ENCODE measurements at places on chromosomes 5 and 9. TPM values are rescaled to one million over a fixed set of nuclear protein-coding genes. Genes with fewer than 3 reads are reported as not detected.

DNA sequence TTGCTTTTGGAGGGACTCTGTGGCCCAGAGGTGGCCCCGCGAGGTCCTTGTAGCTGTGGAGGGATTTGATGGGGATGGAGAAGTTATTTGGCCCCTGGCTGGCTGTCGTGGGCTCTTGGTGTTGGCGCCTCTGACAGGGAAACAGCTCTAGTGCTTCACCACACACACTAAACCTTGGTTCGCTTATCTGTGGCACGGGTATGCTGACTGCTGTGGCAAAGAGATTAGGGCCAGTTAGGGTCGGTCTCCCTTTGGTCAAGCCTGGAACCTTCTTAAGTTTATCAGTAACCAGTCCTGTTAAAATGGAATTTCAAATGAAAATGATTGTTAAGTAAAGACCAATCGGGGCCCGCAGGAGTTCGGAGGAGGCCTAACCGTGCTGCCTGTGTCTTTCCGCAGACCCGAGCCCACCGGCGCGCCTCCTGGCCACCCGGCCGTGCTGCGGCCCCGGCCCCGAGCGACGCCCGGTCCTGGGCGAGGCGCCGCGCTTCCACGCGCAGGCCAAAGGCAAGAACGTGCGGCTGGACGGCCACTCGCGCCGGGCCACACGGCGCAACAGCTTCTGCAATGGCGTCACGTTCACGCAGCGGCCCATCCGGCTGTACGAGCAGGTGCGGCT, 28.4 kb downstream of the NEURL1B start:
- DNase-seq = no peak

DNA sequence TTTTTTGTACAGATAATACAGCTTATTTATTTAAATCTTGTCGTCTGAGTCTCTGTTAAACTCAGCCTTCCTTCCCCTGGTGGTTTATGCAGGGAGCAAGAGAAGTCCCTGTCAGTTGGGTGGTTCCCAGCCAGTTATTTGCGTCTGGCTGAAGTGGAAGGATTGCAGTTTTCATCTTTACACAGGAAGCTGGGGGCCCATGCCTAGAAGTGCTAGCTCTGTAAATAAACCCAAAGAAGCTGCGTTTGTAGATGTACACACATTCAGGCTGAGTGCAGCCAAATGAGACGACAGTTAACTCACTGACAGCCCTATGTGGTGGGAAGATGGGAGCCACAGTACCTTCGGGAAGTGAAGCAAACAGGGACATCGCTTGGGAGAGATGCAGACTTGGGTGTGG, 122.1 kb downstream of the SAXO1 start:
- no peak for DNase-seq

TOR4A gene
- 29.8 TPM for total RNA-seq

ANKRD31 gene
- total RNA-seq = 0.05 TPM

ARHGEF28 gene
- total RNA-seq = 151 TPM

GRCh38 chr9:127586537-127586936, 25.5 kb upstream of the STXBP1 start:
- peak; percentile 91 for DNase-seq

SEMA6A gene
- total RNA-seq = 21.1 TPM

GRCh38 chr5:55936100-55936693, 58.6 kb downstream of the IL6ST start:
- DNase-seq = peak; percentile 93

DNA sequence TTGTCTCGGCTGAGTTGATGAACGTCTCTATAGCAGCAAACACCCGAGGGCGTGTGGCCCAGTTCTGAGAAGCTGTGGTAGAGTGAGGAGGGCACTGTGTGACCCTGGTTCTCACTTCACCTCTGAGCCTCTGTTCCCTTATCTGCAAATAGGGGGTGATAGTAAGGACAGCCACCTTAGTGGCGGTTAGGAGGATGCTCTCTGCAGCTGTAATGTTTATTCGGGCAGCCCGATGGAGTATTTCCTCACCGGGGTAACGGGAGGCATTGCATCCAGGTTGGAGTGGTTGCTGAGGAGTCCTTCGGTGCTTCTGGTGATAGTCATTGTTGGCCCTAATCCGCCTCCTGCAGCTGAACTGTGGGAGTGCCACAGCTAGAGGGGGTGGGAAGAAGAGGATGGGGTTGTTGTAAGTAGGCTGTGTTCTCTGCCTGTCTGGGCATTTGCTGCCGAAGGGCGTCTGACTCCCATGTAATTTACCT, 13.9 kb downstream of the PRRC2B start:
- DNase-seq = peak; percentile 68

DNA sequence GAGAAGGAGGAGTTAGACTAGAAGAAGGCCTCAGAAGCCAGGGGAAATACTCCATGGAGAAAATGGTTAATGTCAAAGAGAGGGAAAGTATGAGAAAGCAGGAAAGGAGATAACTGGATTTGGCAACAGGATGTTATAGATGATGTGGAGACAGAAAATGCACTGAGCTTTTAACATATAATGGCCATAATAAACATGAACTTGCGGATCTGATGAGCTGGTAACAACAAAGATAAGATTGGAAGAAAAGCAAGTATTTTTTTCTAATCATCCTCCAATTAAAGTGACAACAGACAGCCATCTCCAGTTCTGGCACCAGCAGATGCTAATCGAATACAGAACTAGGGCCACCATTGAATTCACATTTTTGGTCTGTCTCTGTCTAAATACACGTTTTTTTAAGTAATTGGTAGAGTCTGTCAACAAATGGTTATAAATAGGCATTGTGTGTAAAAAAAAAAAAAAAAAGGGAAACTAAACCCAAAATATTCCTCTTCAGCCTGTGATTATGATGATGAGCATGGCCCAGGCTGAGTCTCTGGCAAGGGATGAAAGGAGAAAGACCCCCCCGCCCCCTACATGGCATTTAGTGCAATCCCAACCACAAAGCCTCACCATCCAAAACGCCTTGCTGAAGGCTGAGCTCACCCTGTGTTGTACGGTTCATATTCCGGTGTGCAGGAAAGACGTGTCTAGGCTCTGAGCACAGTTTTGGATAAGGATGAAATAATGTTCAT, 149.5 kb upstream of the LHFPL2 start:
- no peak for DNase-seq

RAPGEF1 gene
- total RNA-seq = 69.3 TPM

CEP72 gene
- total RNA-seq = 2.9 TPM

PRELID2 gene
- 27.9 TPM for total RNA-seq

DNA sequence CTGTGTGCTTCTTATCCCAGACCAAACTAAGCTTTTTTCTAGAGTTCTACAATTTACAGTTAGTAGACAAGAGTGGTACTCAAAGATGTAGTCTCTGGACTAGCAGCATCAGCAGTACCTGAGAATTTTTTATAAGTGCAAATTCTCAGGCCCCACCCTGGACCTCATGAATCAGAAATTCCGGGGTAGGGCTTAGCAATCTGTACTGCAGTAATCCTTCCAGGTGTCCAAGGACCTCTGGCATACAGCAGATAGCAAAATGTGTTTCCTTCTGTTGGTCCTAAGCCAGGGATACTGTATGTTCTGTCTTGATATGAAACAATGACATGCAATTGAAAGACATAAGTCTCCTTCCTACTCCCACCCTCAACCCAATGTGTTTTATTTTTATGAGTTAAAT, 194.3 kb downstream of the MSX2 start:
- DNase-seq = no peak

DNA sequence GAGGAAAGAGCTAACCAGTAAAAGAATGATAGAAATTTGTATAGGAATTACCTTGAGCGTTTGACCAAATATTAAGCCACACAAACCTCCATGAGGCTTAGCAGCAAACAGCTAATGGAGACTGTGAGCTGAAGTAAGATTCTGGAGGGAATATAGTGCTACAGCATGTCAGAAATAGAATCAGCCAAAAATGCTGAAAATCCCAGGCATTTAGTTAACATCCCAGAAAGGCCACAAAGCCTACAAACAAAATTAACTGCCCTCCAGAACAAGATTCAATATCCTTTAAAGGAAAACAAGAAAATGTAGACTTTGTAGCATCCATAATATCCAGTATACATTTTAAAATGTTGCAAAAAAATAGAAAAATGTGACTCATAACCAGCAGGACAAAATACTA, 257.8 kb upstream of the TUSC1 start:
- DNase-seq = no peak

LTC4S gene
- 0.85 TPM for total RNA-seq

DNA sequence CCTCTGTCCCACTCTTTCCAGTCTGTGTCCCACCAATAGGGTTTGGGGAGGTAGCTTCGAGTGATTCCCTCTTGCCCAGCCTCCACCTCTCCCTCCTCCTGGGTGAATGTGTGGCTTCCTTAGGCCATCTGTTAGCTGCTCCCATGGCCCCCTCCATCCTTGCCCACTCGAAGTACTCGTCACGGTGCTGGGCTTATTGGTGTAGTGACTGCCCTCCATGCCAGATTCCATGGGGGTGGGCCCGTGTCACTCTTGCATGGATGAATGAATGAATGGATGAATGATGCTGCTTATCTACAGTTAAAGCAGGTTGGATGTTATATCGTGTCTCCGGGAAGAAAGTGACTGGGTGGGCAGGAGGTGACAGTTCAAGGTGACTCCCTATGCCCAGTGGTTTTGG, 19.1 kb downstream of the HMCN2 start:
- DNase-seq = no peak

DNA sequence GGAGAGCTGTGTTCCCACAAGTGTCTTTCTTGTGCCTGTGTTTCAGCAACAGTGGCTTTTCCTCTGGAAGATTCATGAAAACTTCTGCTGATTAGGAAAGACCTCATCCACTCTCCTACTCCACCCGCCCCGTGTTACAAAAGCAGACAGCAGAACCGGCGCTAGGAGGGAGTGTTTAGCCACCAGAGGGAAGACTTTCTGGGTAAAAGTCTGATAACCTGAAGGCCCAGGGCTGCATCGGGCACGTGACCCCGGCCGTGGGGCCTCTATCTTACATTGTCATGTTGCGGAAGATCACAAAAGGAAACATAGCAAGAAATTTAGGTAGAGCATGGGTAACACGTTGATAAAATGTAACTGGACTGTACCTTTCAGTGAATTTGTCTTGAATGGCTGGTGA, 32.0 kb upstream of the DMRT2 start:
- peak; percentile 24 for DNase-seq

FLT4 gene
- 471 TPM for total RNA-seq

MYMK gene
- total RNA-seq = not detected

TMEM245 gene
- total RNA-seq = 82.4 TPM

DNA sequence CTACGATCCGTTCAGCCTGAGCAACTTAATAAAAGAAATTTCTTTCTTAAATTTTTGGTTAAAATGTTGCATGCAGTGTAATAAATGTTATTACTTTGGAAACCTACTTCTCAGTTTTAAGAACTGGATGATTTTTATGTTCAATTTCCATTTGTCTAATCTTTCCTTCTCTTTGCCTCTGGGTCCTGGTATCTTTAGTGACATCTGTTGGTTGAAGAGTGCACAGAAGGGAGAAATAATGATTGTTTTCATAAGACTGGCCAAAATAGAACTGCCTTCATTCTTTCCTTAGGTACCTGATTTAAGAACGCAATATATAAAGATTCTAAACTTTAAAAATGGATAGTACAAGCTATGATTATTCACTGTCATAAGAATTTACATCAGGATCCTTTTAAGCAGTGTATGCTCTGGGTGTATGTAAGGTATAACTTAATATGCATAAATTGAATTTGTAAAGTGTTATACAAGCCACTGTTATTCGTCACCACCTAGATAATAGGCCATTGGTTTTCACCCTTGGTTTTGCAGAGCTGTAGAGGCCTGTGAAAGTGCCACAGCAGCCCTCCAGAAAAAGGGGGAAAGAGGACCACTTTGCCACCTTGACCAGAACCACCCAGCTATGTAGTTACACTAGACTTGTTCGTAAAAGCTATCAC, 82.8 kb upstream of the TLX3 start:
- peak; percentile 37 for DNase-seq

- no peak for DNase-seq
Measured at GRCh38 chr5:154311362-154311761, 120.8 kb downstream of the GALNT10 start.

ARHGEF37 gene
- total RNA-seq = 16.0 TPM

GRCh38 chr5:88889189-88890069, 6.4 kb upstream of the MEF2C start:
- peak; percentile 79 for DNase-seq

PCDHGC5 gene
- 0.56 TPM for total RNA-seq

GRCh38 chr5:37665889-37666288, 174.0 kb downstream of the GDNF start:
- DNase-seq = peak; percentile 87

- peak; percentile 65 for DNase-seq
Measured at GRCh38 chr9:27151693-27152404, 42.8 kb downstream of the TEK start.

DNA sequence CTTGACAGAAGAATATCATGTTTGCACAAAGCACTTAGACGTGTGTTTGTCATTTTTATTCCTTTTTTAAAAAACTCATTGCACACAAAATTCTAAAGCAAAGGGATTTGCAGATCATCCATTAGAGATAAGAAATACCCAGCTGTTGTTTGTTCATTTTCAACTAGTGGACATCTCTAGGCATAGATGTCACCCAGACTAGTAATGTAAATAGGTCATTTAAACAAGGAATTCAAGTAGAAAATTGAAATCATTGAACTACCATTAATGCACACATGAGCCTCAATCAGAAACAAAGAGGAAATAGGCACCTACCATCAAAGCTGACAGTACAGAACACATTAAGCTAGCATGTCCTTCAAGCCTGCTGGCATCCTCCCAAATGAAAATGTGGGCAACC, 107.3 kb downstream of the OR2K2 start:
- DNase-seq = no peak

DNA sequence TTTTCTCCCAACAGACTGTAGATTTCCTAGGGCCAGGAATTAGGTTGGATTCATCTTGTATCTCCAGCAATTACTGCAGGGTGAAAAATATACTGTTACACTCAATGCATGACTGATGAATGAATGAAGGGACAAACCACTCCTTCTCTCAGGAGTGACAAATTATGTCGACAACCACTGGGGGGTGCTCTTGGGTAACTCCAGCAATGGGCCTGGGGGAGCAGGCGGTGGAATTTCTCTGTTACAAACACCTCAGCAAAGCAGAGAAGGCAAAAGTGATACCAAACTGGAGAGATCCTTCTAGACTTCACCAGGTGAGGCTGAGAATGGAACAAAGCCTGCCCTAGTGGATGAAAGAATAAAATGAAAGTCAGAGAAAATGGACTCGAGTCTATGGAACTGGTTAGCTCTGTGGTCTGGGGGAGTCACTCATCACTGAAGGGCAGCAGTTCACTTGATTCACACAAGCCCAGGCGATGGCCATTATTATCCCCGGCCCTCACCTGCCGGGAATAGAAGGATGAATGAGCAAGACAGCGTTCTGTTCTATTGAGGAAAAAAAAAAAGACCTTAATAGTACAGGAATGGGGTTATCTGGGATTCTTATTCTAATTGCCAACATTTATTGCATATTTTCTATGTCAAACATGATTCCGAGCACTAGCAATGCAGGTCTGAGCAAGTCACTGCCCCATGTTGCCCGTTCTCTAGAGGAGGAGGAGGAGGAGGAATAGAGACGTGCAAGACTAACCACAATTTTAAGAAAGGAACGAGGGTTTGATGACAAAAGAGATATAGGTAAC, 341.1 kb downstream of the ASTN2 start:
- no peak for DNase-seq

QRFP gene
- total RNA-seq = not detected

ORM2 gene
- total RNA-seq = not detected

All from dermis blood vessel endothelial cell (primary cell).